Transverse colon (tissue), 4 donors: ENCODE measurements at places on chromosomes 6 and 20. TPM values are rescaled to one million over a fixed set of nuclear protein-coding genes. Genes with fewer than 3 reads are reported as not detected.

DNA sequence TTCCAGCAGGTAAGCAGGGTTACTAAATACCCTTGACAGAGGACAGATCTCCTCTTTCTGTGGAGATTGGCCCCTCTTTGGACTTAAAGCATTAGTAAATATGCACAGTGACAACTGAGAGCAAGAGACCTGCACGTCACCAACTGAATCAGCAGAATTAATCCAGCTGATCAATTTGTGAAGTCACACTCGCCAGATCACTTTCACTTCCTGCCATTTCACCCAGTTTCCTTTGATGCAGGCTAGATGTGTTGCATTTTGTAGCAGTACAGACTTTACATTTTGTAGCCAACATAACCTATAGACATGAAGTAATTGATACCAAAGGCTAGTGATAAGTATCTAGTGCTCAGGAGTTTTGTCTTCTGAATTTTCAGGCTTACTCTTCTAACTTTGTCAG is 11.9 kb downstream of the SYNE1 start:
- no peak for DNase-seq

DNA sequence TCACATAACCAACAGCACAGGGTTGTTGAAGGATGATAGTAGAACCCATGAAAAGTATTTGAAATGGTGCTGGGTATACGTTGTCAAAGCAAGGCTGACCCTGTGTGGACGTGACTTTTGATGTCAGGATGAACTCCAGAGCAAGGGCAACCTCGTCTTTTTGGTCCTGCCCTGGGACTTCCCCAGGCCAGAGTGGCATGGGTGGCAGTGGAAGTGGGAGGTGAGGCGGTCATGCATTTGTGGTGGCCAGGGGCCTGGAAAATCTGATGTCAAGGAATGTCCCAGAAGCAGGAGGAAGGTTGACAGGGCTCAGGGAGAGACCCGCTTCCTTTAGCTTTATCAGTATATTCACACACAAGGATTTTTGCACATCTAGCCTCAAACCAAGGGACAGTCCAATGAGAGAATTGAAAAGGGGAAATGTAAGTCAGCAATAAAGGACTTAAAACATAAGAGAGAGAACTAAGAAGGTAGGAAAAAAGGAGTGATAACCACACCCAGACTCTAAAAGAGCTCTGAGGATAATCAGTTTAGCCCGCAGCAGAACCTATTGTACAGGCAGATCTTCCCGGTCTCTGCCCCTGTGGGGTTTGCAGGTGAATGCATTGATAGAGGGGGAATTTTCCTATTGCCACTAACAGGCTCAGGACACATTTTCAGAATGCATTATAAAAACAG is 98.8 kb upstream of the HDGFL1 start:
- DNase-seq = no peak

DNA sequence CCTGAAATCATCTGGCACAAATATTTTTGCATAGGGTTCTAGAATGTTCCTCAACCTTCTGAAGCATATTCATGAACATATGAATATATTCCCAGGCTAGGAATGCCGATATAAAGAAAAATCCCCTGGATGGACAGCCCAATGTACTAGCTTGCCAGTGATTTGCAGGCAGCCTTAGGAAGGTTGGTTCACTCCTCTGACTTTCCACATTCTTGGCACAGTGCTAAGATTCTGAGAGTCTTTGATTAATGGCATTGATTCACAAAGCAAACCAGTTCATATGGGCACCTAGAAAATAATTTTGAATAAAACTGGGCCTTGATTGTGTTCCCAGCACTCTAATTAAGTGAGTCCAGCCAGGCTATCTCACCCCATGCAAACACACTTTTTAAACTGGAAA is 56.9 kb upstream of the ENPP4 start:
- DNase-seq = no peak

GRCh38 chr20:18773566-18773965 is 40.0 kb upstream of the SCP2D1 start:
- DNase-seq = no peak

DNA sequence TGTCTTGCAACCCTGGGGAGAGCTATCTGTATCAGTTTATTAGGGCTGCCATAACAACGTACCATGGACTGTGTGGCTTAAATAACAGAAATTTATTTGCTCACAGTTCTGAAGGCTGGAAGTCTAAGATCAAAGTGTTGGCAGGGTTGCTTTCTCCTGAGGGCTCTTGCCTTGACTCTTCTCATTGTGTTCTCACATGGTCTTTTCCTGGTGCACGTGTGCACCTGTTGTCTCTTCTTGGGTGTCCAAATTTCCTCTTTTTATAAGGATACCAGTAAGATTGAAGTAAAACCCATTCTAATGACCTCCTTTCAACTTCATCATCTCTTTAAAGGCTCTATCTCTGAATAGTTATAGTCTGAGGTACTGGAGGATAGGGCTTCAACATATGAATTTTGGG is 72.3 kb upstream of the PDE7B start:
- no peak for DNase-seq

ELMO2 gene
- total RNA-seq = 13.5 TPM

MAP3K5 gene
- 43.8 TPM for total RNA-seq

GRCh38 chr6:14023855-14024254 is 93.7 kb upstream of the CD83 start:
- DNase-seq = no peak

DNA sequence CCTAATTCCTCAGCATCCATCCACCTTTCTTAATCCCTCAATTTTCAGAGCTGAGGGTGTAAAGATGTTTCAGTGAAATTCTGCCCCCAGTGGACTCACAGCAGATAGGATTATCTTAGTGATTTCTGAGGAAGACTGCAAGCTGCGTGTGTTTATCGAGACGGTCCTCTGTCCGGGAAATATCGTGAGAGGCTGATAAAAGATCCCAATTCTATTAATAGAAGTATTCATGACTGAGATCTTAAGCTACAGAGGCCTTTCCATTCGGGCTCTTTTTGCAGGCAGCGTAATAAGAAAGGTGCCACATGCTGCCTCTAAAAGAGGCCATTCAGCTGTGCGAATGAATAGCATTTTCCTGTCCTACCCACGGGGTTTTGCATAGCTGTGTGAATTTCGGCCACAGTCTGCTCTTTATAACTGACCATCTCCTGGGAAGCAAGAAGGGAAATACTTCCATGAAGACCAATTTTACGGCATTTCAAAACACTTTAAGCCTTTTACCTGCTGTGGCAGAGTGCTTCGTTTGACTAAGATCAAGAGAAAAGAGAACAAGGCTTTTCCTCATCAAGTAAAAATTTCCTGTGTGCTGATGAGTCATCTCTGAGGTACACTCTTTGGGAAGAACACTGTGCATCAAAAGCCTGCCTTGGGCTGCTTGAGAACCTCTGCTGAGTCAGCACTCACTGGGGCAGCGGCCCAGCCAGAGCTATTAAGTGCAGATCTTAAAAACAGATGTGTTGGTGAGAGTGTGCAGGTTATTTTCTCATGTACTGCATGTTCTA is 208.8 kb downstream of the ARHGAP18 start:
- peak; percentile 14 for DNase-seq

TOMM6 gene
- 24.1 TPM for total RNA-seq

- peak; percentile 71 for DNase-seq
Observed at GRCh38 chr20:44642203-44643153, 9.0 kb downstream of the ADA start.

- no peak for DNase-seq
Observed at GRCh38 chr6:92810913-92811312, 608.4 kb downstream of the EPHA7 start.

DNA sequence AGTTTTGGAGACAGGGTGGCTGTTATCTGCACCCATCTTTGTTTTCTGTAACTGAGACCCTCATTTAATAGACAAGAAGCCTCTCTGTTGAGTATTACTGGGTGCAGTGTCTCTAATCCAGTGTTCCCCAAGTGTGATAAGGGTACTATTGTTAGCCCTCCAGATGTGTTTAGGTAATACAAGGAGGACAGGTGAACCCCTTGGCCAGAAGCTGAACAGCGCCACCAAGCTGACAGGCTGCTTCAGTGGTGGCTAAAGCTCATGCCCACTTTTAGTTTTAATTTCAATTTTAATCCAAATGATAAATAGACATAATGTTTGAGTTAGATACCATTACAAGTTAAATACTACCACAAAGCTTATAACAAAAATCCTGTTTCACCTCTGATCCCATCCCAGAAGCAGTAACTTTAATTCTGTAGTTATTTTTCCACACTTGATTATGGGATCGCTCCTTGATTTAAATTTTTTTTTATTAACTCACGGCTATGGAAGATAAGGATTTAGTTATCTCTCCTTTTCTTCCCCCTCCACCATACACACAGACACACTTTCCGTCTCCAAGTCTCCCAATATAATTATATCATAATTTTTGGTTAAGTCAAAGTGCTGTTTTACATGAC is 8.4 kb upstream of the STK35 start:
- DNase-seq = peak; percentile 21

DNA sequence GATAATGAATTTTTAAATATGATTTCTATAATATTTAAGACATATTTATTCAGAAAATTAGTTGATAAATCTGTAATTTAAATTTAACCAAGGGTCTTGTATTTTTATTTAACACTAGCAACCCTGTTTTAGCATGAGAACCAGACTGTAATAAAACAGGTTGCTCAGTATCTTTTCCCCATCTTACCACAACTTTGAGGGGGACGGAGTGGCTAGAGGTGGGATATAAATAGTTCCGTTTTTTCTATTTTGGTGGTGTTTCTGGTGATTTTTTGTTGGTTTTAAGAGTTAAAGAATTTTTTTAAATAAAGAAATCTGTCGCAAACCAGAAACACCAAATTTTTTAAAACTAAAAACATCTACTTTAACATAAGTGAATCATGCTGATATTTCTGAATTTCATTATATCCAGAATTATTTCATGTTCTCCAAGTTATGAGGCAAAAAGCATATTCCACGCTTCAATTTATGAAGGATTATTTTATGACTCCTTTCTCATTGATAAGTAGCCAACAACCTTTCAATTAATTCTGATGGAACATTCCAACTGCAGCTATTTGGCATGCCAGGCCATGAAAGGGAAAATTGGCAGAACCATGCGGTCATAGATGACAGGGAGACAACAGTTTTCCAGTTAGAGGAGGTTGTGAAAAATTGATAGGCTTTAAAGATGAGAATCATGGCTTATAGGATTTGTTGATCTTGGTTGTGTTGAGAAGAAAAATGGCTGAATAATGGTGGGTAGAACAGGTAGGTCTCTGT is 151.9 kb upstream of the CARMIL1 start:
- DNase-seq = no peak

TSPO2 gene
- not detected for total RNA-seq

DNA sequence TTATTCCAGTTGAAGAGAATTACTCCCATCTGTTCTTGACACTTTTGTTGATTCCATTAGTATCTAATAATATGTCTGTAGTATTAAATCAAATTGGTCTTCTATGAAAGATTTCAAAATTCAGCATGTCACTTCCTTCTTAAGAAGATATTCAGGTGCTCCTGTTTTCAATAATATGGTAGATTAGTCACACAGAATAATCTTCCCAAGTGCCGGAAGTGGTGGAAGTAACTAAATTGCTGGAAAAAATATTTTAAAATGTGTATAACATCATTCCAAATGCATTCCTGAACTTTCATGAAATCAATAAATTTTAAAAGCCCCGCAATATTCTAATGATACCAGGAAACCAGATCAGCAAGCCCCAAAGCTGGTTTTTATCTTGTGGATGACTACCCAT is 281.3 kb downstream of the EPM2A start:
- DNase-seq = no peak

- no peak for DNase-seq
Observed at GRCh38 chr6:128174724-128175123, 273.9 kb upstream of the THEMIS start.

- DNase-seq = no peak
Observed at GRCh38 chr6:62035952-62036351, 250.1 kb downstream of the KHDRBS2 start.

SLCO4A1 gene
- total RNA-seq = 13.7 TPM

DNA sequence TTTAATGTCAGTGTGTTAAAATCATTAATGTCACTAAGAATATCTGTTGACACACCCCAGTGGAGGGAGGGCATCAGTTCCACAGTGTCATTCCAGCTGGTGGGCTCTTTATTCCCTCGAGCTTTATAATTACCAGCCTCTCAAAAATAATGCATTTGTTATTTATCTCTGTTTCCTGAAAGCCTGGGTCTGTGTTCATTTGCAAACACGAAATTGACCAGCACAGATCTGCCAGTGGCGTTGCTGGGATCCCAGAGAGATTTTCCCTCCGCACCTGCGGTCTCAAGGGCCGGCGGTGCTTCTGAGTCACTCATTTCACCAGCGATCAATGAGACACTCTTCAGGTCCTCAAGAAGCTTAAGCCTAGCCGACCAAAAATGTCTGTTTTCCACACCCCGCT is 5.7 kb upstream of the PYGB start:
- DNase-seq = no peak

FOXQ1 gene
- total RNA-seq = not detected

DNA sequence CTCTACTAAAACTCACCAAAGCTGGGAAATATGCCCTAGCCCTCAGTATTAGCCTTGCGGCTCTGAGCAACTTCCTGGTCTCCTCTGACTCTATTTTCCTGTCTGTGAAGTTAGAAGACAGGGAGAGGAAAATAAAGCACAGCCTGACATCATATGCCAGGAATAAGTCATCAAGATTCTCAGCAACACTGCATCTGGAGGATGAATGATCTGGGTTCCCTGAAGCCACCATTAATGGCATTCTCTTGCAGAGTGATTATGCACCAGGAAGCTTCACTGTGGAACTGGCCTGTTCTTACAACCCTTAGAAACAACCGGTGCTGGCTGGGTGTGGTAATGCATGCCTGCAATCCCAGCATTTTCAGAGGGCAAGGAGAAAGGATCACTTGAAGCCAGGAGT is 12.4 kb downstream of the ADGRF5 start:
- no peak for DNase-seq

DNA sequence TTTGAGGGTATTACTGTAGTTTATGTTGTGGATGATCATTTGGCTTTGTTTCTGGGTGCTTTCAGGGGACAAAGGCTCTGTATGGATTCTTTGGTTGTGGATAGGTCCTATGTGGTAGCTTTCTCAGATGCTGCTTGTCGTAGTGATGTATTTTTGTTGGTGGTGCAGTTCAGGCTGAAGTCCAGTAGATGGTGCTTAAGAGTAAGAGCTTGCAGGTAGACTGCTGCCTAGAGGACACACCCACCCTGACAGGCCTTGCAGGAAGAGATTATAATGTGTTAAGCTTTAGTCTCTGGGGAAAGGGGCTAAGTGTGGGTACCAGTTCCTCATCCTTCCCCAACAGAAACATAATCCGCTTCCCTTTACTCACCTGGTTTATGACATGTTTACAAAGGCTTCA is 62.6 kb upstream of the ADGRB3 start:
- no peak for DNase-seq

SYCP2L gene
- total RNA-seq = 0.95 TPM

DNA sequence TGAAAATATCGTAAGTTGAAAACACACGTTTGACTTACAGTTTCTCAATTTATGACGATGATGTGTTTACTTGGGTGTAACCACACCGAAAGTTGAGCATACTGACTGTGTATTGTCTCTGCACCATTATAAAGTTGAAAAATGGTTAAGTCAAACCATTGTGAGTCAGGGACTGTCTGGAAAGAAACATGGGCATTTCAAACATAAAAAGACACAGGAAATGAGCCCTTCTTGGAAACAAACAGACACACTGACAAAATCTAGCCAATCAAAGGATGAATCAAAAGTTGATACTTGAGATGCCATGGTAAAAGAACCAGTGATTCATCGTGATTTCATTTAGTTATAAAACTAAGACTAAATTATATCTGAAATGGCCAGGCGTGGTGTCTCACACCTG is 5.3 kb downstream of the POPDC3 start:
- DNase-seq = no peak

GRCh38 chr20:36199345-36200257 is 36.7 kb upstream of the AAR2 start:
- DNase-seq = peak; percentile 84
